Activated T-cell treated with anti-CD3 and anti-CD28 coated beads, Interleukin-2, amount 50 U/mL, for 24 hours (primary cell): ENCODE measurements at places on chromosomes 2 and 18.
A peak's percentile ranks its signal among the peaks of the same experiment; 100 is the strongest.

DNA sequence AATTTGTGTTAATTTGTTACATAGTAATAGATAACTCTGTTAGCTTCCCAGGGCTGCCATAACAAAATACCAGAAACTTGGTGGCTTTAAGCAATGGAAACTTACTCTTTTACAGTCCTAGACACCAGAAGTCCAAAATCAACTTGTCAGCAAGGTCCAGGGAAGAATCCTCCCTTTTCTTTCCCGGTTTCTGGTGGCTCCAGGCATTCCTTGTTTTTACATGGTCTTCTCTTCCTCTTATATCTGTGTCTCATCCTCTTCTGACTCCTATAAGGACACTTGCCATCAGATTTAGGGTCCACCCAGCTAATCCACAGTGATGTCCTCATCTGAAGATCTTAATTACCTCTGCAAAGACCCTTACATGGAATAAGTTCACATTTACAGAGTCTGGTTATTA is 95.6 kb downstream of the DDX1 start:
- DNase-seq: no peak

- DNase-seq: no peak
These were observed 106.9 kb downstream of the LIPG start for GRCh38 chr18:49668574-49669275.

GRCh38 chr2:77578354-77578753 is 56.2 kb upstream of the LRRTM4 start:
- no peak for DNase-seq

DNA sequence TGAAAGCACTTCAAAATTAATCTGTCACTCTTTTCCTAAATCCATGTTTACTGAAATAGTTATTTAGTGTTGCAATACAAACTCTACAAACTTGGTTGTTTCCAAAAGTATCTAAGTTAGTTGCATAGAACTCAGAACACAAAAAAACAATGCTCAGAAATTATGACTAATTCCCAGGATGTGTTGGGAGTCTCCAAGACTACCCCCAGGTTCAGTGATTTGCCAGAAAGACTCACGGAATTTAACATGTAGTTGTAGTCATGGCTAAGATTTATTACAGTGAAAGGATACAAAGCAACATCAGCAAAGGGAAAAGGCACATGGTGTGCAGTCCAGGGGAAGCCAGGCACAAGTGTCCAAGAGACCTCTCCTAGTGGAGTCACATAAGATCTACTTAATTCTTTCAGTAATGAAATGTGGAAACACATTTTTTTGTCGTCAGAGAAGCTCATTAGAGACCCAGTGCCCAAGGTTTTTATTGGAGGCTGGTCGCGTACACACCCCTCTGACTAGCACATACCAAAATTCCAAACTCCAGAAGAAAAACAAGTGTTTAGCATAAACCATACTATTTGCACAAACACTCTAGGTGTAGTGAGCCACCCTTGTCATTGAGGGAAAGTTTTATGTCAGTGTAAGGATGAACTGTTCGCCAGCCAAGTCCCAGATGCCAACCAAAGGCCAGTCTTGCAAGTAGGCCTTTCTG is 43.3 kb upstream of the CYP20A1 start:
- DNase-seq: no peak

DNA sequence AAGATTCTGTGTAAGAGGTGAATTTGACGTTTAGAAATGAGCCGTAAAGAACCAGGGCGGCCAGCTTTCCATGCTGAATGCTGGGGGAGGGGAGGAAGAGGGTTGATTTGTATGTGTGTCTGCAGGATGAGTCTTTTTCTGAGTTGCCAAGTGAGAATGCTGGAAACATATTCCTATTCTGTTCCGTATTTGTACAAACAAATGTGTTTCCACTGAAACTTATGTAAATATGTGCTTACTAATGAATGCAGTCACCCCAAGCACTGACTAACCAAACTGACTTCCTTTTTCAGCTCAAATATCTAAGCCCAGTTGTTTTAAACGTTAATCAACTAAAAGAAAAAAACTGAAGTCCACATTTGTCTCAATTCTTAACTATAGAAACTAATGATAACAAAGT is 74.9 kb upstream of the APCDD1 start:
- no peak for DNase-seq

DNA sequence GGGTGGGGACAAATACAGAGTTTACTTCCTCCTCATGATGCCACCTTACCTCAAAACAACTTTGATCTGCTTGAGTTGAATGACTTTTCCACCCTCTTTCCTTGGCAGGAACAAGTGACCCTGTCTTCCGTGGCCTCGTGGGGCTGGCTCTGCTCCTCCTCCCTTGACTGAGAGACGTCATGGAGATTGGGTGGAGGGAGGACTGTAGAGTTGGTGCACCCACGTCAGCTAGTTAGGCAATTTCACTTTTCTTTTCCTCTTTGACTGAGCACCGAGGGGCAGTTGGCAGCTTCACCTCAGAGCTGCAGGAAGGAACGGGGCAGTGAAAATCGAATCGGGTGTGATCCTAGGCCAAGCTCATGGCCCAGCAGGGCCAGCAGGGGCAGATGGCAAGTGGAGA is at the start of gene SP140:
Gene SP140 (plus strand): TSS at position 251 of the 400 bp plus-strand sequence. CDS start 109 bp downstream, at position 360.
- DNase-seq: peak; percentile 73

- DNase-seq: no peak
These were observed 63.7 kb upstream of the ITGA4 start for GRCh38 chr2:181393472-181393871.

GRCh38 chr18:78776706-78777285 is 202.8 kb upstream of the SALL3 start:
- DNase-seq: no peak

GRCh38 chr2:178528647-178529046 is 48.4 kb downstream of the PLEKHA3 start:
- DNase-seq: no peak

DNA sequence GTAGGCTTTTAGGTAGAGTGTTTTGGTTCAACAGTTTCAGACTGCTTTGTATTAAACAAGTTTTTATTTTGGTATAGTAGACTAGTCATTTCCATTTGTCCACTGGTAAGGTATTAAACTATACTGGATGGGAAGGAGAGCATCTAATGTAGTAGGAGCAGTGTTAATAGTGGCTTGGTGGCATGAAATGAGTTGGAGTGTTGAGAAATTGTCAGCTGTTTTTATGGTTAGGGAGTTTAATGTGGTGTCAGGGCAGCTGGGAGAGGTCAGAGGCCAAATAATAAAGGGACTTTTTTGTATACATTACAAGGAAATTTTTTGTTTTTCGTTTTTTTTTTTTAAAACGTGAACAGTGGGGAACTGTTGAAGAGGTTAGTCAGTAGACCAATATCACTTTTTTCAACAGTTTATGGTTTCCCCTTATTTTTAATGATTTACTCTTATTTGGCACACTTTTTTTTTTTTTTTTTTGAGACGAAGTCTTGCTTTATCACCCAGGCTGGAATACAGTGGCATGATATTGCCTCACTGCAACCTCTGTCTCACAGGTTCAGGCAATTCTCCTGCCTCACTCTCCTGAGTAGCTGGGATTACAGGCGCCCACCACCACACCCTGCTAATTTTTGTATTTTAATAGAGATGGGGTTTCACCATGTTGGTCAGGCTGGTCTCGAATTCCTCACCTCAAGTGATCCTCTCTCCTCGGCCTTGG is 21.2 kb downstream of the ACTR3 start:
- no peak for DNase-seq

GRCh38 chr18:21739604-21740537 is 721 bp upstream of the MIB1 start:
- no peak for DNase-seq

DNA sequence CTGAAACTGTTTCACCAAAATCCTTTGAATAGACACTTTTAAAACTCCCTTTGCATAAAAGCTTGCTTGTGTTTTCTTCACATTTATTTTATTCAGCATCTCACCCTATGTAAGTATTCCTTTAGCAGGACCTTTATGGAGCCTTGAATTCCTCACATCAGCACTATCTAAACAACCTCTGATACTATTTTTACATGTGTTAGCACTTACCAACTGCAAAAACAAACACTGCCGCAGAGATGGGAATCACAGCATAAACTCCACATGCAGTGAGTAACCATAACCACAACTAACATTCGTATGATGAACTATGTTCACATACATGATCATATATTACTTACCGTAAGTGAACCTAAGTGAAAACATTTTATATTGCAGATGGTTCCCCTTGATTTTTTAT is 15.4 kb downstream of the FBXO15 start:
- DNase-seq: no peak

- DNase-seq: no peak
These were observed 20.6 kb downstream of the KCNH7 start for GRCh38 chr2:162817921-162818320.

DNA sequence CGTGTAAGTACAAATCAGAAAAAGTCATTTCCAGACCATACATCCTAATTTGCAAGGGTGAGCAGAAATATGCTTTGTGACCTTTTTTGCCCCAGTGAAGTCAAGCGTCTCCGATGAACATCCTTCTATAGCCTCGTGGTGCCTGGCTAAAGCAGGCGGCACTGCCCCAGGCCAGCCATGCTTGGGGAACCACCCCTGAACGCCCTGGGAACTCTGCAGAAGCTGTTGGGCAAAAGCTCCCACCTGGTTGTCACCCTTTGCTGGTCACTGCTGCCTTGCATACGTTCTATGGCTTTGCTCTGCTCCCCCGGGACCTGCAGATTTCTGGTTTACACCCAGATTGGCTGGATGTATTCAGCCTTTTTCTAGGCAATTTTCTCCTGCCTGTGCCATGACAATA is 256.4 kb downstream of the SS18 start:
- DNase-seq: no peak

DNA sequence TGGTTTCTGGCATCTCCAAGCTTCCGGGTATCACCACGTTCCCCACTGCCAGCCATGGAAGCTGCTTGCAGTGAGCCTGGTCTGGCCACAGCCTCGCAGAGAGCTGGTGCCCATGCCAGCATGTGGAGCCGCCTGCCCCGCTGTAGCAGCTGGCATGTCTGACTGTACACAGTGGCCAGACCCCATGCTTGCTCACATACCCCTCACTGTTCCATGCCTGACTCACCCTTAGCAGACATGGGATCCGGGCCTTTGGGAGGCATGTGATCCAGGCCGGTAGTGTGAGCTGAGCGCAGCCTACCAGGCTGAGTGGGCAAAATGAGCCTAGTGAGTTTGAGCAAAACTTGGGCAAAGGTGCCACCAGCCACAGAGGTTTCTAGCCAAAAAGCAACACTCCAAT is 18.8 kb upstream of the RPRD1A start:
- no peak for DNase-seq

DNA sequence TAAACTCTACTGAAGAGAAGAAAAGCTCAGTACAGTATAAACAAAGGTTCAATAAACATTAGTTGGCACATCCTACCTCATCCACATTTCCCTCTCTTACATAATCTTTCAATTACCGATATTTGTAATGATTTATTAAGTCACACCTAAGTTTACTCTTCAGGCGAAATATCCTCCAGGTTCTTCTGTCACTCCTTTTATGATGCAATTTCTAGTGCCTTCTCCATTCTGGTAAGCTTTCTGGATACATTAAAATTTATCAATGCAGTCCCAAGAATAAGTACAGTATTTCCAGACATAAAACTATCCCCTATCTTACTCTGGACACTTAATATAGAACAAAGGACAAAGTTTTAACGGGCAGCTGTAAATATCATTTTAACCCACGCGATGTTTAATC is 5.6 kb downstream of the HNRNPLL start:
- no peak for DNase-seq

DNA sequence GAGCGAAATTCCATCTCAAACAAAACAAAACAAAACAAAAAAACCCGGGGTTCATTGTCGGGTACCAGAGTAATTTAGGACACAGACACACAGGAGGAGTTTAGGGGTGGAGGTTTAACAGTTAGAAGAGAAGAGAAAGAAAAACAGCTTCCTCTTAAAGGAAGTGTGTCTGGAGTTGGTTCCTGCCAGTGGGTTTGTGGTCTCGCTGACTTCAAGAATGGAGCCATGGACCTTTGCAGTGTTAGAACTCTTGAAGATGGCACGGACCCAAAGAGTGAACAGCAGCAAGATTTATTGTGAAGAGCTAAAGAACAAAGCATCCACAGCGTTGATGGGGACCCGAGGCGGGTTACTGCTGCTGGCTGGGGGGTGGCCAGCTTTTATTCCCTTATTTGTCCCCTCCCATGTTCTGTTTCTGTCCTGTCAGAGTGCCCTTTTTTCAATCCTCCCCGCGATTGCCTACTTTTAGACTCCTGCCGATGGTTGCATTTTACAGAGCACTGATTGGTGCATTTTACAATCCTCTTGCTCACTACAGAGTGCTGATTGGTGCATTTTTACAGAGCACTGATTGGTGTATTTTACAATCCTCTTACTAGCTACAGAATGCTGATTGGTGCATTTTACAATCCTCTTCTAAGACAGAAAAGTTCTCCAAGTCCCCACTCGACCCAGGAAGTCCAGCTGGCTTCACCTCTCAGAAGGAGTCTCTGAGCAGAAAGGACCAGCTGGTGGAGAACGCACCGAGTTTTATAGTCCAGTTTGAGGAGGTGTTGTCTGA is 28.7 kb upstream of the ATP8B1 start:
- DNase-seq: no peak

GRCh38 chr18:44602380-44602779 is 78.3 kb upstream of the SETBP1 start:
- no peak for DNase-seq

DNA sequence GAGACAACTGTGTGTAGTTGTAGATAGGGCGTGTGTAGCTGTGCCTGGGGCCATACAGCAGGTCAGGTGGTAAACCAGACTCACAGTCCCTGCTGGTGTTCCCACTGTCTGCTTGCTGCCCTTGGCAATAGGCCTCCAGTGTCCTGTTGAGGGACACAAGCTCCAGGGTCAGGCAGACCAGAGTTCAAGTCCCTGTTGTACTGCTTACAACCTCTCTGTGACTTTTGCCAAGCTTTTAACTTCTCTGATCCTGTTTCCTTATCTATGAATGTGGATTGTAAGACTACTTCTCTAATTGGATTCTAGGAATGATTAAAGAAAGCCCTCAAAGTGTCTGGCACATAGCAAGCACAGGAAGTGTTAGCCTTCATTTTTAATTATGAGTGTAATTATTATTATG is 68.6 kb downstream of the MERTK start:
- DNase-seq: no peak

- DNase-seq: no peak
These were observed 30.0 kb downstream of the ZNF638 start for GRCh38 chr2:71361631-71362030.

DNA sequence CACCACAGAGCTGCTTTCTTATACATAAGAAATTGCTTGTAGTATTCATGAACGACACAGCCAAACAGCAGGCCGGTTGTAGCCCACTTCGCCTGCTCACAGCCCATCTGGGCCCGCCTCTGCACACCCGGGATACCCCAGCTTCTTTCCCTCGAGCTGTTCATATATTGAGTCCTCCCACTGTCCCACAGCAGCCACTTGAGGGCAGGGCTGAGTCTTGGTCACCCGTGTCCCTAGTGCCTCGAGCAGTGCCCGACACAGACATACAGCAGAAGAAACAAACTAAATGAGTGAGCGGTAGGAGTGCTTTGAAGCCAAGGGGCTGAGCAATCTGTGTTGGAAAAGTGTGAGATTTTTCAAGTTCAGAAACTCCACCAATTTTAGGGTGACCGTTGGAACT is 251.4 kb downstream of the KLHL29 start:
- no peak for DNase-seq

DNA sequence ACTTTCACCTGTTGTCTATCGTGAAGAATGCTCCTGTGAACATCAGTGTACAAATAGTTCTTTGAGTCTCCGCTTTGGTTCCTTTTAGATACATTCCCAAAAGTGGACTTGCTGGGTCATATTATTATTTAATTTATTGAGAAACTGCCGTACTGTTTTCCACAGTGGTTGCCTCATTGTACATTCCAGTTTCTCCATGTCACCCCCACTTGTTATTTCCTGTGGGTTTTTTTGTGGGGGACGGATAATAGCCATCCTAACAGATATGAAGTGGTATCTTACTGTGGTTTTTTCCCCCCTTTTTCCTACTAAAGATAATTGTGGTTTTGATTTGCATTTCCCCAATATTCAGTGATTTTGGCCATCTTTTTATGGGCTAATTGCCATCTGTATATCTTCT is 53.8 kb downstream of the SMCHD1 start:
- no peak for DNase-seq
